ENCODE measurements at places on chromosomes 5 and 9.

DNA sequence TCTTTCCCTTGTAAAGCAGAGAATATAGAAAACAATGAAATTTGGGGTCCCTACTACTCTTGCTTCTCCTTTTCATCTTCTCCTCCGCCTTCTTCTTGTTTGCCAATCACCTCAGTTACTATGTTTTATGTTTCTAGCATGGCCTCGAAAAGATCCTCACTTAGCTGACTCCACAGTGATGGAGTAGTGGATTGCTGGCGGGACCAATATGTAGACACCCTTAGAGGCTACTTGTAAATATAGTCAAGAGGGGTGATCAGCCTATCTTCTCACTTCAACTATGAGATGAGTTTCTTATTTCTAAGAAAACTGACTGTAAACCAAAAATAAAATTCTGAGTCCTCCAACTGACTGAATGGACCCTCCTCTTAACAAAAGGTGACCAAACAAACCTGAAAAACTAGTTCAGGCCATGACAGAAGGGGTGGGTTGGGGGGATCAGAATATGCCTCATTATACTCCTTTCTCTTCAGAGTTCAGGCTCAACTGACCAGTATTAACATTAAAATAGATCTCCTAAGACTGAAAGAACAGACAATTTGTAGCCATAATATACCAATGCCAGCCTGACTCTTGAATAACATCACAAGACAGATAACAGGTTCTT, 829.0 kb downstream of the TLE4 start:
- no peak for DNase-seq

DNA sequence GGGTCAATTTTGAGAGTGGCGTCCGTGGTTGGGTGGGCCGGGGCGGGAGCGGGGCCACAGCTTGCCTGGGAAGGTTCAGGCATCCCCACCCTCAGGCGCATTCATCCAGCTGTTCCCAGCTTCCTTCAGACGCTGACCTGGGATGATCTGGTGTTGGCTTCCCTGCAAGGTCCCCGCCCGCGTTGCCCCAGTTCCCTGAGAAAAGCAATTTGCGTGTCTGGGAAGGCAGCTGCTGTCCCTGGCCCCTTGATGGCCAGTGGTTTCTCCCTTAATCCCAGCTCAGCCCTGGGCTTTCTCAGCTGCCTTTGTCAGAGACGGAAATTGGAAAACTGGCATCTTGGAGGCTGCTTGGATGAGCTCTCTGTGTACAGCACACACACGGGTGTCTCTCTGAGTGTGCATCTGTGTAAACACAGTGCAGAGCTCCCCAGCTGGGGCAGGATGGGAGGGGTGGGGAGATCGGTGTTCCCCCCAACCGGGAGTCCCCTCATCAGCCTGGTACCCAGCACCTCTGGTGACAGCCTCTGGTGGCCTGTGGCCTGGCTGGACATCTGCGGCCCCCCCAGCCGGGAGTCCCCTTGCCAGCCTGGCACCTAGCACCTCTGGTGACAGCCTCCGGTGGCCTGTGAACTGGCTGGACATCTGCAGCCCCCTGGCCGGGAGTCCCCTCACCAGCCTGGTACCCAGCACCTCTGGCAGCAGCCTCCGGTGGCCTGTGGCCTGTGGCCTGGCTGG, 94.0 kb downstream of the COL5A1 start:
- no peak for DNase-seq

- no peak for DNase-seq
Measured at GRCh38 chr9:7536310-7536939, 263.2 kb downstream of the DMAC1 start.

- DNase-seq, result no peak
Measured at GRCh38 chr5:177347699-177348098, 3.8 kb downstream of the LMAN2 start.

GRCh38 chr9:118170032-118170955, 466.1 kb downstream of the TLR4 start:
- DNase-seq, result no peak
